ENCODE measurements at places on chromosomes 1 and 21. TPM values are rescaled to one million over a fixed set of nuclear protein-coding genes. Genes with fewer than 3 reads are reported as not detected.
A peak's percentile ranks its signal among the peaks of the same experiment; 100 is the strongest.

The CHIT1 gene
- 0.20 TPM for total RNA-seq

The GJA8 gene
- not detected for total RNA-seq

The B3GALT2 gene
- 0.04 TPM for total RNA-seq

The PUM1 gene
- 63.0 TPM for total RNA-seq

The PTCH2 gene
- 0.40 TPM for total RNA-seq

The CTTNBP2NL gene
- 35.1 TPM for total RNA-seq

The ADCY10 gene
- not detected for total RNA-seq

GRCh38 chr1:209703834-209704504 is 677 bp upstream of the HSD11B1 start:
- ATAC-seq = no peak

DNA sequence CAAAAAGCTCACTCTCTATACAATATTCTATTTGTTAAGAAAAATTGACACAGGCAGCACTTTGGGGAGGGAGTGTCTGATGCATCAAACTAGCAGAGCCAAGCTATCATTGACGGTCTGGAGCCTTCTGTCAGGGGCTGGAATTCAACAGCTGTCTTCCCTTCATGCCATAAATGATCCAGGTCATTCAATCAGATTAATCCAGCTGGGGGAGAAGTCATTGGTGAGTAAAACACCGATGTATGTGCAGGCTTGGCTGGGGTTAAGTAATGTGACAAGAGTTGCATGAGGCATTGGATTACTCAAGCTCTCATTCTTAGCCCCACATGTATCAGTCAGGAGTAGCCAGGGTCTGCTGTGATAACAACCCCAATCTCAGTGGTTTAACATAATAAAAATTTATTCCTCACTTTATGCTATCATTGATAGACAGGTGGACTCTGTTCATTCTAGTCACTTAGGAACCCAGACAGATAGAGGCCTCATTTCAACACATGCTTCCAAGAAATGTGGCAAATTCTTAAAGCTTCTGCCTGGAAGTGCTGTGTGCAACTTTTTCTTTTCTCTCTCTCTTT is 118.1 kb upstream of the GADD45A start:
- no peak for ATAC-seq

DNA sequence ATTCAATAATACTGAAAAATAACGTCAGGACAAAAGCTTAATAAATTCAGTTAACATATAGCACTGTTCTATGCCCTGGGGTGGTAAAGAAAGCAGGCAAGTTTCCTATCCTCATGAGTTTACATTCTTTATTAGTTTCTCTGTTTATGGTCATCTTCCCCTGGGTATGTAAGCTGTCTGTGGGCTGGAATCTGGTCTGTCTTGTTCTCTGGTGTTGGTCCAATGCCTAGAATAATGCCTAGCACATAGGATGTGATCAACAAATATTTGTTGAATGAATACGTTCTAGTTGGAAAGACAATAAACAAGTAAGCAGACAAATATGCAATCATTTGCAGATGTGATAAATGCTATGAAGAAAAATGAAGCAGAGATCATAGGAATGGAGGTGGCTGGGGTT is 7.2 kb upstream of the IGSF3 start:
- peak; percentile 56 for ATAC-seq

DNA sequence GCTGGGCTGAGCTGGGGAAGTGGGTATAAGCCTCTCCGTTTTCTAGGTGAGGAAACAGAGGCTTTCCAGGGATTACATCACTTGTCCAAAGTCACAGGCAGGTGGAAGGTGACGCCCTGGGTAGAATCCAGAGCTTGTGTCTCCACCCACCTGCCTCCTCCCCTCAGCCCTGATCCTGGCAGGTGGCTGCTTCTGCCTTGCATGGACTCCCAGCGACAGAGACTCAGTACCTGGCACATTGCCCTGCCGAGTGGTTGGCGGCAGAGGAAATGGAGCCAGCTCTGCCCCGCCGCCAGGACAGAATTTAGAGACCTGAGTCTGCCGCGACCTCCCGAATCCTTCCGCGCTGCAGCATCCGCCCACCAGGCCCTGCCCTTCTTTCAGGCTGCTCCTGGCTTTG is 2.1 kb downstream of the PLA2G2E start:
- peak; percentile 71 for ATAC-seq

- peak; percentile 66 for ATAC-seq
These were observed 10.1 kb upstream of the SERTAD4 start for GRCh38 chr1:210222340-210223006.

DNA sequence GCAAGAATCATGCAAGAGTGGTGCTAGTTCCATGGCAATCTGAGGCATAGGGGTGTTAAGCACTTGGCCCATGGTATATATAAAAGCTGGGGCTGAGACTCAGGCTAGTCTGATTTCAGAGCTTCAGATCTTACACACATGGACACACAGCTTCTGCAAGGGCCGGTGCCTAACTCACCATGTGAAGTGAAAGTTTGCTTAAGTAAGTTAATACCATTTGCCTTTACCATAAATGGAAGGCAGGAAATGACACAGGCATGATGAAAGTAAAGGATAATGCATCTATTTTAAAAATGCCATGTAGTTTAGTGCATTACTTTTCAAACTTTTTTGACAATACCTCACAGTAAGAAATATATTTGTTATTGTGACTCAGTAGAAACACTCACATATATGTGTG is 122.6 kb downstream of the KCNJ6 start:
- no peak for ATAC-seq

DNA sequence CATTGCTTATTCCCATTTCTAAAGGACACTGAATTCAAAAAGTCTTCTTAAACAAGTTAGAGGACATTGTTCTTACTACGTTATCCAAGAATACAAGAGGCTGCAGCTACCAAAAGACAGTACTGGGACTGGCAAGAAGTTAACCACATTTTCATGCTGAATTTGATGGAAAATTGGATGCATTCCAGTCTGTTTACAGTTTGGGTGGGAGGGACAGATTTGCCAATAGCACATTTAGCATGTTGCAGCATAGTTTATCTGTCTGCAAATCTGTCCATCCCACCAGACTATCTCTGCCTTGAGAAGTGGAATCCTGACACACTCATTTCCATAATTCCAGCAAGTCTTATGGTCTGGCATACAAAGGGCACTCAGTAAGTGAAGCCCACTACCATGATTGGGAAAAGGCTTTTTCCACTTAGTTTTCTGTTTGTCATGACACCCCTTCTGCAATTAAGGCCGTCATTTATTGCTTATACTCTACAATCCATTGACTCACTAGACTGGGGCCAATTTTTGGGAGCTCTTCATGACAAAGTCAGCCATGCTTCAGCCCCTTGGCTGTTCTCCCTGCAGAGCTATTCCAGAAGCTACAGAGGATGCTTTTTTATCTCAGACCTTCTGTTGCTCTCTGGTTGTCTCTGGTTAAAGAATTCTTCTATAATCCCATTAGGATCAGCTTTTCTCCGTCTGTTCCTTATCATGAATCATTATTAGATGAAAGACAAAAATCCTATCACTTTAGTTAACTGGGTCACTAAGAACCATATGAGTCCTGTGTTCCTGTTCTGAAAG is 355.8 kb upstream of the PTBP2 start:
- no peak for ATAC-seq
